HFFc6 (cell line): ENCODE measurements at places on chromosomes 2 and 18.

DNA sequence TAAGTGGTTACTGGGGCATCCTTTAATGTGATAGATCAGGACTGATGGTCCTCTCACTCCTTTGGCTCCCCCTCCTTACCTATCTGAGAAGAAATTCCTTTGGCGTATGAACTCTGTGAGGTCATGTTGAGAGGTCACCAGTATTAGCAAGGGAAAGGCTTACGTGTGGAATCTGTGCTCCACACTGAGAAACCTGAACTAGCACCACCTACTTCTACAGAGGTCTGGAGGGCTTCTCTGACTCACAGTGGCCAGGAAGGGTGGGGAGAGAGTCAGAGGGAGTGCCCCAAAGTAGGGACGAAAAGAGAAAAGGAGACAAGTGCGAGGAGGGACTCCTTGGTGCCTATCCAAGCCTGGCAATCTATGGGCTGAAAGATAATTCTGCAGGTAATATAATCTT, 348.6 kb downstream of the TNS1 start:
- no peak for DNase-seq

DNA sequence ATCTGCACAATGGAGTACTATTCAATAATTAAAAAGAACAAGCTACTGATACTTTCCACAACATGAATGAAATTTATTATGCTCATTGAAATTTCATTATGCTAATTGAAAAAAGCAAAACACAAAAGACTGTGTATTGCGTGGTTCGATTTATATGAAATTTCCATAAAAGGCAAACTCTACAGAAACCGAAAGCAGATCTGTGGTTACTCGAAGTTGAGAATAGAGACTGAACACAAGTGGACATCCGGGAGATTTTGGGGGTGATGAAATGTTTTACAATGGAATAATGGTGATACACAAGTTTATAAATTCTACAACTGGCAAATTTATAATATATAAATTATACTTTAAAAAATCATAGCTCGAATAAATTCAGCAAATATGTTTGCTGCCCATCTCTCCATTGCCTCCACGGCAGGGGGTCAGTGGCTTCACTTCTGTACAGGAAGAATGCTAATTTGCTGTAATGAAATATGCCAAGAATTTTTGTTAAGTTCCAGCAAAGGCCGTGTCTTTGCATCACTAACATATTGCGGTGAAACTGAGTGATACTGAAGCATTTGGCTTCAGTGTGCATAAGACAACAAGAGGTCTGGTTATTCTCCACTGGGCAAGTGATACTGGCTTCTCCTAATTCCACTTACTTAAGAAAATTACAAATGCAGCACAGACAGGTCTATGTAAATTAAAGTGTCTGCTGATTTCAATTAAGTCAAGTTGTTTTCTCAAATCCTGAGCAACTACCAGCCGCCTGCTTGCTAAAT, 96.7 kb downstream of the TMEM163 start:
- DNase-seq, result no peak

DNA sequence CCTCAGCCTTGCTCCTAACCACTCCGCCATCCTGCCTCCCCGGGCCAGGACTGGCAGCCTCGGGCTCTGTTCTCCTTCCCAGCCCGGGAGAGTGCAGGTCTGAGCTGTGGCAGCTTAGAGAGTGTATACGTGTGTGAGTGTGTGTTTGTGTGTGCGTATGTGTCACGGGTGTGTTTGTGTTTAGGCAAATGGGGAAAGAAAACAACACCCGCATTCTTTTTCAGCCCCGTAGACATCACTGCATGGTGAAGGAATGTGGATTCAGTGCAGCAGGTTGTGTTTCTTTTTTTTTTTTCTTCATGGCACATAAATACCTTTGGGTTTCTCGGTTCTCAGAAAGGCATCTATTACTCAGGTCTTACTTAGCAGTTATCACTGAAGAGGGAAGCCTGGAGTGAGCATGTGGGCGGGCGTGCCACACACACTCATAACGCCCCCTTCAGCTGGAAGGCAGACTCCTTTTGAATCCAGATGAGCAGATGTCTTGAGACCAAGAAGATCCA, 44.2 kb downstream of the GLI2 start:
- DNase-seq, result peak; percentile 90

DNA sequence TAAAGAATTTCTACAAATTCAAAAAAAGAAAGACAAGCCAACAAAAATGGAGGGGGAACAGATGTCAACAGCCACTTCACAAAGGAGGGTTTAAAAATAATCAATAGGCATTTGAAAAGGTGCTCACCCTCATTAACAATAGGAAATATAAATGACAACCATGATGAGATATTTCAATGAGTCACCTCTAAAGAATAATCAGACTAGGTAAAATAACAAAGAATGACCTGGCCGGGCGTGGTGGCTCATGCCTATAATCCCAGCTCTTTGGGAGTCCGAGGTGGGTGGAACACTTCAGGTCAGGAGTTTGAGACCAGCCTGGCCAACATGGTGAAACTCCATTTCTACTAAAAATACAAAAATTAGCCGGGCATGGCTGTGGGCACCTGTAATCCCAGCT, 133.6 kb downstream of the KCNE4 start:
- DNase-seq, result no peak

GRCh38 chr2:3597567-3597966, 2.7 kb downstream of the COLEC11 start:
- DNase-seq, result no peak

DNA sequence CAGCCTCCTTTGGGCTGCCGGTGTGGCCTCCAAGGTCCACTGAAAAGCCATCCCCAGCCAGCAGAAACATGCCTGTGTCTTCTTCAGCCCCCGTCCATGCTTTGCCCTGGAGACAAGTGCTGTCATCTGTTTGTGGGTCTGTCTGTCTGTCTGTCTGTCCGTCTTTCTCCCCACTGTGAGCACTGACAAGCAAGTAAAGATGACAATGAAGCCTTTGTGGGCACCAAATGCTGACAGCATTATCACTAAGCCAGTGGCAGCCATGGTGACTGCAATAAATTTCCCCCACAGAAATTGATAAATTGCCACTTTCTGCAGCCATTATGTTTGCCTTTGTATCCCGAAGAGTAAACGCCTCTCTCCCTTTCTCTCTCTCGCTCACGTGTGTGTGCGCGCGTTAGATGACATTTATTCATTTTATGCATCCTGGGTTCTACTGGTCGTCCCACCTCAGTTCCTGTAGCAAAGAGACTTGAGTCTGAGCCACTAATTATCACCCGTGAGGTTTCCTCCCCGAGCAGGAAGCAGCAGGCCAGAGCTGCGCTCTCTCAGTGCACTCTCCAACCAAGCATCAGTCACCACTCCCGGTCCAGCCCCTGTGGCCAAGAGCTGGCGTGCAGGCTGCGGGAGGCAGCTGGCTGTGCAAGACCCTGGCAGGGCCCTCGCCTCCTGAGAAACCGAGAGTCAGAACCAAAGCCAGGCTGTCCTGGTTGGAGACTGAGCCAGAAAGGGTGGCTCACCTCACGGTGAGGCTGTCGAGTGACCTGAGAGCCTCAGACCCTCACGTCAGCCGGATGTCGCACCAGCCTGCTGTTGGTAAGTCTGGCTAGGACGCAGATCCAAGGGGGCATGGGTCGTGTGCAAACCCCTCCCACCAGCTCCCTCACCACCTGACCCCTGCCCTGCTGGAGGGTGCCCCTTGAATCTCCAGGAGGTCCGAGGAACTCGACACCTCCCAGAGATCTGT, 6.9 kb downstream of the STEAP3 start:
- peak; percentile 18 for DNase-seq

DNA sequence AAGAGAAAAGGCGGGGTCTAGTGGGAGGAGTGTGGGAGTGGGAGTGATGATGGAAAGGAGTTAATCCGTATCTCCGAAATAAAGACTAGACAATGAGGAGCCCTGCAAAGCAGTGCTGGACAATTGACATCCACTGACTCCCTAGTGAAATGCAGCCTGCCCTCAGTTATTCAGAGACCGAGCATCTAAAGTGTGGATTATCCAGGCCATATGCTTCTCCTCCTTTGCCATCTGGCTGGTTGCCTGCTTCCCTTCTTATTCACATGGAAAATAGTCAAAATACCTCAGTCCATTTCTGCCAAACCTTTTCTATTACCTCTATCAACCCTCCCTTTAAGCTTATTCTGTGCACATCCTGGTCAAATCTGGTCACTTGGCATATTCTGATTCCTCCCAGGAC, 288.8 kb upstream of the SIX3 start:
- DNase-seq, result no peak

- no peak for DNase-seq
Measured at GRCh38 chr2:172225786-172226185, 123.1 kb upstream of the DLX2 start.

GRCh38 chr2:236538242-236538641, 31.4 kb upstream of the ACKR3 start:
- no peak for DNase-seq

DNA sequence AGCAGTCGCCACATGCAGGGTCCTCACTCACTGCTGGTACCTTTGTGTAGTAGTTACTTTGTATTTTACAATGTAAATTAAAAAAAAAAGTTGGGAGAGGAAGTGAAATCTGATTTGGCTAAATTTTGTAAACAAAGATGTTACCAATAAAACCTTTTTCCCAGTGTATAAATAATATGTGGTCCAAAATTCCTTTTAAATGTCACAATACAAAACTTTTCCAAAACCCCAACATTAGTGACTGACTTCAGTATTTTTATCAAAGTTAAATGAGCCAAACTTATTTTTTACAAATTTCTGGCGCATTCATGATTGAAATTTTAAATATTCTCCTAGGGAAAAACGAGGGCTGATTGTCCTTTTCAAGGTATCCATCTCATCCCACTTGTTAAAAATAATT, 239.9 kb downstream of the AGAP1 start:
- no peak for DNase-seq

DNA sequence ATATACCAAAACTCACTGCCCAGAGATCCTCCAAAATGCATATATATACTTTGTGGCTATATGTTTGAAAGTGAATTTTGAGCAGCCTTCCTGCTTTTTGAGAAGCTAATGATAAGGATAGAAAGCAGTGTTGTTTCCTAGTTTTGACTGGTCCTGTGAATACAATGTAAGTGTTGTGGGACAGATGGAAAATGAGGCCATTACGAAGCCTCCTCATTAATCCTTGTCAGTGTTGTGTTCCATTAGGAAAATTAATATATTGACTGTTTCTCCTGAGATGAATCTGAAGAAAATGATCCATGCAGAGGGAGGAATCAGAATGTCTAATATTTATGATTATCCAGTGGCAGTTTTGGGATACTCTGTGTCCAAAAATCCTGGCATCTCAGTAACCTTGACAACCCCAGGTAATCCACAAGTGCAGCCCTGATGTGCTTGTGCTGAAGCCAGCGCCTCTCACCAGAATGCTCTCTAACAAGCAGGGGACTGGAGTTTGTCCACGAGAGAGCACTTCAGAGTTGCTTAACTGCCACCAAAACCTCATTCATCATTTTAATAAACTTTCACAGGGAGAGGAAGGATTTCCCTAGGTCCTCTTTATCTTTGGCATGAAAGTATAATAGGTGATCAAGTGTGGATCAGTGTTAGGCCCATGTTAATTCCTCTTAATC, 418.6 kb downstream of the CMPK2 start:
- no peak for DNase-seq
